ENCODE measurements at places on chromosomes 12 and 14. TPM values are rescaled to one million over a fixed set of nuclear protein-coding genes. Genes with fewer than 3 reads are reported as not detected.

DNA sequence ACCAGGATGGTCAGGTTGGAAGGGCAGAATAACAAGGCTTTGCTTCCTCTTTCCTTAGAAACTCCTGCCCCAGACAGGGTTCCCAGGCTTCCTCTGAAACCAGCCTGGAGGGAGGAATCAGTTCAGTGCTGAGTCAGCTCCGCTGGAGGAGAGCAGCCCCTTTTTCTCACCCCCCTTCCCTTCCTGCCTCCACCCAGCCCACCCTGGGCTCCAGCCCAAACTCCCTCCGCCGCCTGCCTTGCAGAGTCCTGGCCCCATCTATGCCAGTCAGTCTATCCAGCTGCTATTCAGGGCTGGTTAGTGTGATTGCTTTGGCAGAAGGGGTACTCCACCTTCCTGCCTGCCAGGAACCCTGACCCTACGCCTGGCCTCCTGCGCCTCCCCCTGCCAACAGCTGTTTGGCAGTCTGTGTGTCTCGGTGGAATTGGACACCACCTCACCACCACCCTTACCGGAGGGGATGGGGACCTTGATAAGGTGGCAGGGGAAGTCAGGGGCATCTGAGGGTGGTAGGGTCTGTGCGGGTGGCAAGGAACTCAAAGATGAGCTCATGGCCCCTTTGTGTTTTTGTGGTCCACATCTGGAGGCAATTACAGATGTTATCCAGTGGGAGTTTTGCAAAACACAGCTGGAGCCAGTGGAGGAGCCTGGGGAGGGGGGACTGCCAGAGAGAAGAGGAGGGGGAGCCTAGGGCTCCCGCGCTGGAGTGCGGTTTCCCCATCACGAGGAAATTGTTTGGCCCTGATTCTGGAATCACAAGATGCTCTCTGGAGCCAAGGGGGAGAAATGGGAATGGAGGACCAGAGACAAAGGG lies 12.2 kb downstream of the MMP14 start:
- DNase-seq, result peak; percentile 90

GRCh38 chr12:110848314-110848923 lies 1.6 kb downstream of the CCDC63 start:
- DNase-seq, result no peak

DNA sequence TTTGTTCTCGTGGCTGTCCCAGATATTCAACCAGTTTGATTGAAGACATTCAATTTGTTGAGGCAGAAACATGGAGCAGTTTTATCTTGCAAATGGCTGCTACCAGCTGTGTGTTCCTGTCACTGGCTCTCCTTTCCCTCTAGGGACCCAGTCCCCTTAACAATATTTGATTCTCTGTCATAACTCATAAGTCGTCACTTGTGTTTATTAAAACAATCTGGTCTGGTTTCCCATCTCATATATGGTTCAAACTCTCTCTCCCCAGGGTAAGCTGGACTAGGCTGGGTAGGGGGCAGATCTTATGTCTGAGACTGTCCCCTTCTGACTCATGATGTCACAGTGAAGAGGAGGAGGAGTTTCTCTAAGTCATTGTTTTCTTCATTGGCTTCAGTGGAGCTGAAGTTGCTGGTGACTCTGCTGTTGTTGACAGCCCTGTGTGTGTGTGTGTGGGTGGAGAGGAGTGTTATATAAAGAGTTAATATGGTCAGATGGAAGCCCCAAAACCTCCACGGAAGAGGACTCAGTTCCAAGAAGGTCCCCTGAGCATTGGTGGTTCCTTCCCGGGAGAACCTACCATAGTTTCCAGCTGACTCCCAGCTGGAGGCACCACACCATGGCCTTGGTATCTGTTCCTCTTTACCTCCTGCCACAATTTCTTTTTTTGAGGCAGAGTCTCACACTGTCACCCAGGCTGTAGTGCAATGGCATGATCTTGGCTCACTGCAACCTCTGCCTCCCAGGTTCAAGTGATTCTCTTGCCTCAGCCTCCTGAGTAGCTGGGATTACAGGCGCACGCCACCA lies 16.1 kb upstream of the GNG2 start:
- DNase-seq, result no peak

The PMCH gene
- polyA plus RNA-seq, result 0.42 TPM

DNA sequence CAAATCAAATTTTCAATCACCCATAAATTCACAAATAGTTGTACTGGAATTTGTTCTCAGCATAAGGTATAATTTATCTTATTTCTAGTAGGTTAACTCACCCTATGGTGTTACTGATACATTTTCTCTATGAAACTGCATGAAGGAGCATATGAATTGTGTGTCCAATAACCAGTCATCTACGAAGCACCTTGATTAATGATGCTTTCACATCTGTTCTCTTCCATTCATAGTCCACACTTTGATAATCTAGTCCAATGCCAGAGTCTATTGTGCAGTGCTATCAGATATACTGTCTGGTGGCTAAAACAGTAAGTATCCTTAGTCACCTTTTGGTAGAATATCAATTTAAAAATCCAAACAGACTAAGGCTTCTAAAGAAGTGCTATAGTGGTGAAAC lies 876.0 kb downstream of the RPS29 start:
- no peak for DNase-seq

- DNase-seq, result no peak
Observed at GRCh38 chr12:112875608-112876007, 31.2 kb upstream of the OAS1 start.

The TMEM132C gene
- 1.7 TPM for polyA plus RNA-seq

The OR6C75 gene
- polyA plus RNA-seq, result not detected

- DNase-seq, result no peak
Observed at GRCh38 chr14:70144046-70144445, 44.7 kb downstream of the SLC8A3 start.

GRCh38 chr12:101027200-101027599 lies 182.8 kb downstream of the SLC5A8 start:
- DNase-seq, result no peak

GRCh38 chr12:90298289-90298948 lies 589.8 kb upstream of the ATP2B1 start:
- DNase-seq, result no peak

DNA sequence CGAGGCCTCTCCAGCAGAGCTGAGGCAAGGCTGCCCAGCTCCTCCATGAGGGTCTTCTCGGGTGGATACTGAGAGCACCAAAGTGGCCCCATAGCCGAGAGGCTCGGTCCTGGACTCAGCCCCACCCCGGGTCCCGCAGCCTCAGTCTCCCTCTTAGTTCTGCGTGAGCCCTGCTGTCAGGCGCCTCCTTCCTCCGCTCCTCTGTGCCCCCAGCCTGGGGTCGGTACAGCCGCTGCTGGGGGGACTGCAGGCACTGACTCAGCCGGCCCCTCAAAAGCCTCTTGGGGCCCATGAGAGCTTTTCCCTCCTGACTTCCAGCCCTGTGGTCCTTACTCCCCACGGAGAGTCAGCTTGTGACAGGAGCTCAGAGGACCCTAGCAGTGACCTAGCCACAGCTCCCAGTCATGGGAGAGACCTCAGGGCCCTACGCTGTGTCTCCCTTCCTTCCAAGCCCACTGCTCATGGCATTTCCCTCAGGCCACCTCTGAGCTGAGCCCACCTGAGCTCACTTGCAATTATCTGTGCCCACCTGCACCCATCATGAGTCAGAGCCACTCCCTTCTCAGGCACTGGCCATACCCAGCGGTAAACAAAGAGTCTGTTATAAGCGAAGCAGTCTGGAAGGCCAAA lies 295.0 kb upstream of the RTL1 start:
- DNase-seq, result no peak

DNA sequence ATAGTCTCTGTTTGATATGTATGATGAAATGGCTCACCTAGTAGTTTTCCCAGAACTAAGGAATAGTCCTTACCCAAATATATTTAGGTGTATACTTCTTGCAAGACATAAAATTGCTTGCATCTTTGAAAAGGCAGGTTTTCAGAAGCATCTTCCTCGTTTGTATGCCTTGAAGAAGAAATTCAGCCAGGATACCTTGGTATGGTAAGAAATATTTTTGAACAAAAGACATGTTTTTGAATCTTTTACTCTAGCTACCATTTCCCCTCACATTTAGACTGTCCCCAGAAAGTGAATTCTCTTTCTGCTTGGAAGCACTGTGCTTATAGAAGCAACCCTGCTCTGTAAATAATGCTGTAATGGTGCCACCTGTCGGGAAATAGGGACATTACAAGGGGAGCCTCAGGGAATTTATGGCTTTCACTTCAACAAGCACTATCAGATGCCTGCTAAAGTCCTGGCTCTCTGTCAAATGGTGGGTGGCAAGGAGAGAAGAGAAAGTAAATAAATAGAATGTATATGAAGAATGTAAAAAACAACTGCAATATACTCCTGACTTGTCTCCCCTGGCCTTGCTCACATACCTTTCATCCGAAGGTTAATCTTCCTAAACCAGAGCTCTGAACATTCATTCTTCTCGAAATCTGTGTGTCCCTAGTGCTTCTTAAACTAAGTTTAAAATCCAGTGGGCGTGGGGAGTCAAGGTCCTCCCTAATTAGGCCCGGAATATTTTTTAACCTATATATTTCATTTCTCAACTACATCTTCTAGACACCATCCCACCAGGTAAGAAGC lies 6.1 kb downstream of the CCDC184 start:
- DNase-seq, result no peak

GRCh38 chr12:92334552-92334951 lies 188.9 kb upstream of the BTG1 start:
- no peak for DNase-seq

The ADGRD1 gene
- 9.5 TPM for polyA plus RNA-seq

The YY1 gene
- polyA plus RNA-seq, result 66.4 TPM

GRCh38 chr12:2698566-2698965 lies 96.2 kb upstream of the FKBP4 start:
- no peak for DNase-seq

GRCh38 chr14:94676495-94677185 lies 64.4 kb downstream of the SERPINA3 start:
- no peak for DNase-seq

The MGP gene
- polyA plus RNA-seq, result 193 TPM

The TGM1 gene
- polyA plus RNA-seq, result 0.86 TPM

The NKX2-1 gene
- polyA plus RNA-seq, result not detected

The ANKRD33 gene
- polyA plus RNA-seq, result 0.10 TPM

DNA sequence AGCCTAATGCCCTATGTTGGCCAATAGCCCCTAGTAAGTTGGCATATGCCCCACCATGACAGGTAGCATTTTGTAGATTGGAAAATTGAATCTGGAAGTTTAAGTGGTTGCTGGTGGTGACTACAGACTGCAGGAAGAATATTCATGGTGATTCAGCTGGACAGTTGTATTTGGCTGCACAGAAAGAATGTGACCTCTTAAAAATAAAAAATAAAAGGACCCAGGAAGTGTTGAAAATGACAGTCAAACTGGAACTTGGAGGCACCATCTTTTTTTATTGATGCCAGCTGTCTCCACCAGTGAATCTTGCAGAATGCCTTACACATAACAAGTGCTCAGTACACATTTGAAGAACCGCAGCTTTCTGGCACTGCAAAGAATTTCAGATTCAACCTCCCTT lies 73.9 kb downstream of the PRMT8 start:
- no peak for DNase-seq

Data from forelimb muscle (tissue), 1 donor.